T-cell (primary cell): ENCODE measurements at places on chromosomes 6 and 20.

DNA sequence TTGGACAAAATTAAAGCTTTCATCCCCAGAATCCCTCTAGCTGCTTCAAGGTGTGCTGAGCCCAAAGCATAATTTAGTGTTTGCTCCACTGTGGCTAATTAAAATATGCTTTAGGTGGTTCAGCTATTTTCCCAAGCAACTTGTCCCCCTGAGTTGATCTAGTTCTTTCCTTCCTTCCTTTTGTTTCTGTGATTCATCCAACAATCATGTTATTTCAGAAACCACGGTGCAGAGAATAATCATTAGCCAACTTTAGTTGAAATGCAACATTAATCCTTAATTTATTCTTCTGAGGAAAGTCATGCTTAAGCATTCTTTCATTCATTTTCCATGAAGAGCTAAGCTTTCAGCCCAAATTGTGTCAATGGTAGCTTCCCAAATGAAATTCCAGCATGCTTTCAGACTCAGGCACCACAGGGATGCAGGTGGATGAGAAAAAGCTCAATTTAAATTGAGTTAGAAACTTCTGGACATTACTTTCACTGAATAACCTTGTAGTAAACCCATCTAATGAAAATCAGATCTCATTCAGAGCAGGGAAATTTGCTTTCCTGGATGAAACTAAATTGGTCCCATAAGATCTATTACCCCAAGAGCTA, 209.0 kb upstream of the NT5E start:
- no peaks in the 10 kb centered on the region for H3K36me3 ChIP-seq
- H3K4me1 ChIP-seq, result no peaks in the 10 kb centered on the region
- H3K27me3 ChIP-seq, result no peaks in the 10 kb centered on the region
- no peak overlapping the region for H3K27ac ChIP-seq

GRCh38 chr20:50405235-50405914, 104.8 kb upstream of the PTPN1 start:
- H3K27me3 ChIP-seq, result no peaks in the 10 kb centered on the region
- H3K4me3 ChIP-seq, result no peak overlapping the region
- no peaks in the 10 kb centered on the region for H3K4me1 ChIP-seq
- no peaks in the 10 kb centered on the region for H3K36me3 ChIP-seq

DNA sequence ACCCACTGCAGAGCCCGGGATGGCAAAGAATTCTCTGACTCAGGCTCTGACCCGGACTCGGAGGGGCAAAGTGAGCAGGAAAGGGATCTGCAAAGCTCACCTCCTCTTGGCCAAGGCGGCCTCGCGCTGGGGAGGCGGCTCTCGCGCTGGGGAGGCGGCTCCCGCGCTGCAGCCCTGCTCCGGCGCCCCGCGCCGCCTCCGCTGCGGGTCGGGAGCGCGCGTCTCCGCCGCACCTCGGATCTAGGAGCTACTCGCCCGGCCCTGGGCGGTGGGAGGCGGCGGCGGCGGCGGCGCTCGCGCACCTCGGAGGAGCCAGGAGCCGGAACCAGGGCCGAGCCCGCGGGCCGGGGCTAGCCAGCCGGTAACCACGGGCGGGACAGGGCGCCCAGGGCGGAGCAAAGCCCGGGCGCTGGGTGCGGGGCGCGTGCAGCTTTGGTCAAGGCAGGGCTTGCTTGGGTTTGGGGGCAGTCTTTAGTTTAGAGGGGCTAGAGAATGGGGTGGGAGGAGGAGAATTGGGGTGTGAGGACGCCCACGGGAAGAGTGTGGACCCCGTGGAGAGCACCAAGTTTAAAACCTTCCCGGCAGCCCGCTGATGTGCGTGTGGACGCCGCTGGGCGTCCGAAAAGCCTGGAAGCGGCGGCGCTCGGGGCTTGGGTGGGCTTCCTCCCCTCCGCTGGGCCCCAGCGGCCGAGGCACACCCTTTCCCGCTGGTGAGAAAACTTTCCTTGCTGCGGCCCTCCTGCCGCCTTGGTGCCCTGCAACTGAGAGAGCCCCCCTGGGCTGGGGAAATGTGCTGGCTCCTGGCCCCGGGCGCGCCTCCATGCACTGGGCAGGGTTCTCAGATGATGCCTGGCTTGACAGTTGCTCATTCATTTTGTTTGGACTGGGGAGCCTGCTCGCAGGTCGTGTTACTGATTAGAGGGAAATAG, at the start of gene MRAP2:
TSS of gene MRAP2 (plus strand) at position 250 of the 929 bp plus-strand sequence. CDS start 21,547 bp downstream, outside the sequence.
- DNase-seq, result no peak
- H3K36me3 ChIP-seq, result no peaks in the 10 kb centered on the region
- H3K4me3 ChIP-seq, result no peak within 1 kb of the TSS
- H3K4me1 ChIP-seq, result peaks cover 4% of the 10 kb centered on the region

DNA sequence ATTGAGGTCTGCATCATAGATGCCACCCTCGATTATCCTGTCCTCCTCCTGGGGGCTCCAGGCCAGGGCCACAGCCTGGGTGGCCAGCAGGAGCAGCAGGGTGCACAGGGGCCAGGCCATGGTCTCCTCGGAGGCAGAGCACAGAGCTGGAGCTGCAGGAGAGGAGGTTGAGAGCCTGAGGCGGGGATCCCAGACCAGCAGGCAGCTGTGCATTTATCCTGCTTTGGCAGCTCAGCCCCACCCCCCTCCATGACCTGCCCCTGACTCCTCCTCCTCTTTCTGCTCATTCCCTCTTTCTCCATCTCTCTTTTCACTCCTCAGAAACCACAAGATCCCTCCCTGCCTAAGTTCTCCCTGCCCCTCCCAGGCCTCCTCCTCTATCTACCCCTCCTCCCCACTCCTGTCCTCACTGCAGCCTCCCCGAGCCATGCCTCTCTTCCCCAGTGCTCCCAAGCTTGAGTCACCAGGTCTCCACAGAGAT, at the start of gene CST2:
TSS of gene CST2 (minus strand) at position 189 of the 481 bp plus-strand sequence. CDS start at position 120, 69 bp downstream.
- H3K4me3 ChIP-seq, result no peak within 1 kb of the TSS
- no peak within 1 kb of the TSS for H3K27ac ChIP-seq
- H3K4me1 ChIP-seq, result no peaks in the 10 kb centered on the region
- H3K27me3 ChIP-seq, result peaks cover 17% of the 10 kb centered on the region
- H3K36me3 ChIP-seq, result no peaks in the 10 kb centered on the region

GRCh38 chr6:17740559-17741220, 34.0 kb upstream of the NUP153 start:
- peaks cover 18% of the 10 kb centered on the region for H3K27me3 ChIP-seq
- no peaks in the 10 kb centered on the region for H3K36me3 ChIP-seq
- H3K4me3 ChIP-seq, result no peak overlapping the region
- no peak for DNase-seq
- H3K4me1 ChIP-seq, result no peaks in the 10 kb centered on the region

- H3K27ac ChIP-seq, result no peak overlapping the region
- DNase-seq, result no peak
- no peaks in the 10 kb centered on the region for H3K4me1 ChIP-seq
- peaks cover 19% of the 10 kb centered on the region for H3K27me3 ChIP-seq
- no peak overlapping the region for H3K4me3 ChIP-seq
Observed at GRCh38 chr20:38141204-38141888, 23.7 kb downstream of the TGM2 start.

DNA sequence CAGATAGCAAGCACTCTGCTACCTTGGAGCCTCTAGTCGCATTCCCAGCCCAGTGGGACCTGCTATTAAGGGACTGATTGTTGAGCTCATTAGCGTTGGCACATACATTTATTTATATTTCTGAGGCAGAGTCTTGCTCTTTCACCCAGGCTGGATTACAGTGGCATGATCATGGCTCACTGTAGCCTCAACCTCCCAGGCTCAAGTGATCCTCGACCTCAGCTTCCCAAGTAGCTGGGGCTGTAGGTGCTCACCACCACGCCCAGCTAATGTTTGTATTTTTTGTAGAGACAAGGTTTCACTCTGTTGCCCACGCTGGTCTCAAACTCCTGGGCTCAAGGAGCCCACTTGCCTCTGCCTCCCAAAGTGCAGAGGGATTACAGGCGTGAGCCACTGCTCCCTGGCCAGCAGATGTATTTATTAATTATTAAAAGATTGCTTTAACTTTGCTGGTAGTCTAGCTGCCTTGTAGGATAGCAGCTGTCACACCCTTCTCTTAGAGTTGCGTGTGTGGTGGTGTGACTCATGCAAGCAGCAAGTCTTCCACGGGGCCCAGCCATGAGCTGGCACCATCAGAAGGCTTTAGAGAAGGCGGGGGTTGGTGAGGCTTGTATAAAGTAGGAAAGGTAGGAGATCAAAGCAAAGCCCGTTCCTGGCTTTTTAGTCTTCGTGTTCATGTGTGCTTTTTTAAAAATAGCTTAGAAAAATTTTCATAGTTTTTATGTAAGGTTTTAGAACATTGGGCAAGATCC, 16.5 kb downstream of the ACTR5 start:
- H3K36me3 ChIP-seq, result peaks cover 16% of the 10 kb centered on the region
- no peaks in the 10 kb centered on the region for H3K27me3 ChIP-seq
- H3K27ac ChIP-seq, result no peak overlapping the region

DNA sequence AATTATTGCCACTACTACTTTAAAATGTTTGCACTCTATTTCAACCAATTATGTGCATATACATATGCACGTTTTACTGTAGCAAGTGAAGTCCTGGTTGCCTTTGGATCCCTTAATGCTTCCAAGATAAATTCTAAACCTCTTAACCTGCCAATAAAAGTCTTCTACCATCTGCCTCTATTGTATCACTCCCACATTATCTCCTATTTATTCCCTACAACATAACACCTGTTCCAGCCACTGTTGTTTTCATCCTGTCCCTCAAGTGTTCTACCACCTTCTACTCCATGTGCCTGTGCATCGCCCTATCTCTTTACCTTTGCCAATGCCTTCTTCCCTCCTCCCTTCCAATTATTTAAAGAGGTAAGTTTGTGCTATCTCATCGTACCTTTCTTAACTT, 499.0 kb upstream of the RNF217 start:
- H3K36me3 ChIP-seq, result no peaks in the 10 kb centered on the region
- no peak for DNase-seq
- no peak overlapping the region for H3K4me3 ChIP-seq
- no peak overlapping the region for H3K27ac ChIP-seq
- H3K4me1 ChIP-seq, result no peaks in the 10 kb centered on the region

DNA sequence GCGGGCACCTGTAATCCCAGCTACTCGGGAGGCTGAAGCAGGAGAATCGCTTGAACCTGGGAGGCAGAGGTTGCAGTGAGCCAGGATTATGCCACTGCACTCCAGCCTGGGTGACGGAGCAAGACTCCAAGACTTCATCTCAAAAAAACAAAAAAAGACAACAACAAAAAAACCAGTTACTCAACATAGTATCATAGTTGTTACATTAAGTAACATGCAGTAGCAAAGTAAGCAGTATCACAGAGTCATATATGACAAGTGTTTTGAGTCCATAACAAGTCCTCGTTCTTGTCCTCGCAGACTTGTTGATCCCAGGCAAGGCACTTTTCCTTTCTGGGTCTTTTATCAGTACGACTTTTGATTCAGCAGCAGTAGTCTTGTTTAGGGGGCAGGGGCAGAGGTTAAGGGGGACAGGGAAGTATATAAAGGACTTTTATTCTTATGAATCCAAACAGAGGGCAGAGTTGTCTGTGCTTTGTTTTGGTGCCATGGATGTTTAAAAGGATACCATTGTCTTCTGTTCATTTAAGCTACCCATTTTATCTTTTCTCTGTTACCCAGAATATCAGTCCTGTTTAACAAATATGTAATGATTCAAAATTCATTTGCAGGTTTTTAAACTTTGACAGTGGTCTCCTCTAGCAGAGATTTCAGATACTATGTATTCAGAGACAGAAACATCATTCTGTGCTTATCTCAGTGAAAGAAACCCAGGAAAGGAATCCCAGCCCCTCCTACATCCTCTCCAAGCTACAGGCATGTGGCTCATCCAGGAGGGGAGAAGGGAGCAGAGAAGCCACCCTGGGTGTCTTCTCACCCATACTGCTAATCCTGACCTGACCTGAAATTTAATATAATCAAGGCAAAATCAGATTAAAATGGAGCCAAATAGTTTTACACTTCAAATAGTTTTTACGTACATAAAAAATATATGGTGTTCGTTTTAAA, 137.9 kb upstream of the EDN1 start:
- H3K27ac ChIP-seq, result no peak overlapping the region
- no peaks in the 10 kb centered on the region for H3K36me3 ChIP-seq
- H3K4me3 ChIP-seq, result no peak overlapping the region
- no peaks in the 10 kb centered on the region for H3K4me1 ChIP-seq
- no peak for DNase-seq
- H3K27me3 ChIP-seq, result no peaks in the 10 kb centered on the region

DNA sequence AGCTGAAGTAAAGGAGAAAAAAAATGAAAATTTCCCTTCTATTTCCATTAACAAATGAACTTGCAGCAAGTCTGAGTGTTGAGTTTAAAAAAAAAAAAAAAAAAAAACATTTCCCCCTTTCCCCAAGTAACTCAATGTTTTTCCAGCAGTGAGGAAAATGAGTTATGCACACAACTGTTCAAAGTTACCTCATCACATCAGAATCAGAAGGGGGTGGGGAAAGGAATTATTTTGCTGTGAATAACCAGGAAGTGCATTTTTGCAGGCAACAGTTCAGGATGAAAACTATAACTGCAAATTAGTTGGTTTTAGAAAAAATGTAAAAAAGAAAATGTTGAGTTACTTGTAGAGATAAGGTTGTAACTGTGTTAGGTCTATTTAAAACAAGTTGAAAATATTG, 568.9 kb upstream of the CITED2 start:
- H3K36me3 ChIP-seq, result no peaks in the 10 kb centered on the region
- no peaks in the 10 kb centered on the region for H3K4me1 ChIP-seq
- no peak overlapping the region for H3K27ac ChIP-seq
- H3K27me3 ChIP-seq, result no peaks in the 10 kb centered on the region

- no peak overlapping the region for H3K27ac ChIP-seq
- DNase-seq, result no peak
- no peaks in the 10 kb centered on the region for H3K4me1 ChIP-seq
- H3K27me3 ChIP-seq, result no peaks in the 10 kb centered on the region
Observed at GRCh38 chr6:130787726-130788500, 39.3 kb upstream of the SMLR1 start.

- no peaks in the 10 kb centered on the region for H3K36me3 ChIP-seq
- H3K4me1 ChIP-seq, result no peaks in the 10 kb centered on the region
- no peak overlapping the region for H3K4me3 ChIP-seq
- no peaks in the 10 kb centered on the region for H3K27me3 ChIP-seq
- no peak overlapping the region for H3K27ac ChIP-seq
- no peak for DNase-seq
Observed at GRCh38 chr6:133648581-133648980, 240.3 kb upstream of the TCF21 start.

DNA sequence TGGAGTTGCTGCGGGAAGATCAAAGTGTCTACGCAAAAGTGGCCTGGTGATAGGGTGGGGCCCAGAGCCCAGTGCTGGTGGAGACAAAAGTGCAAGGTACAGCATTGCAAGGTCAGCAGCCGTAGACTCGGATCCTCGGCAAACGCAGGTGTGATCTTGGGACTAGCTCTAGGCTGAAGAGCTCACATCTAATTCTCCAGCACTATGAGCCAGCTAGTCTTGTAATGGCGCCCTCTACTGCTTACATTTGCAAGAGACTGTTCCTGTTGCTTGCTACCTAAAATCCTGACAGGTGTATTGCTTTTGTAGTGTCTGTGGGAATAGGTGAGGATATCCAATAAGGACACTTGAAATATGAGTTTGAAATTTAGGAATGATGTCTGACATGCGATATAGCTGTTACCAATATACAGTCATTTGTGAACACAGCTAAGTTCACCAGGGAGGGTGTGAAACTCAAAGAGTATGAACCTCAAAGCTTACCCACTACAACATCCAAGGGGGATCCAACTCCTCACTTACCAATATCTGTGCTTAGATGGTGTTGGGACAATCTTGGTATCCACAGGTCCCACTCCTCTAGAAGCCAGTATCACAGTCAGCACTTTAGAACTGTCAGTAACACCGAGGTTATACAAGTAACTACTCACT, 58.4 kb downstream of the PDE7B start:
- no peaks in the 10 kb centered on the region for H3K36me3 ChIP-seq
- no peaks in the 10 kb centered on the region for H3K27me3 ChIP-seq
- H3K4me3 ChIP-seq, result no peak overlapping the region
- H3K27ac ChIP-seq, result no peak overlapping the region
- peaks cover 3% of the 10 kb centered on the region for H3K4me1 ChIP-seq
